RPMI7951 (cell line): ENCODE measurements at places on chromosomes 12 and 14.

DNA sequence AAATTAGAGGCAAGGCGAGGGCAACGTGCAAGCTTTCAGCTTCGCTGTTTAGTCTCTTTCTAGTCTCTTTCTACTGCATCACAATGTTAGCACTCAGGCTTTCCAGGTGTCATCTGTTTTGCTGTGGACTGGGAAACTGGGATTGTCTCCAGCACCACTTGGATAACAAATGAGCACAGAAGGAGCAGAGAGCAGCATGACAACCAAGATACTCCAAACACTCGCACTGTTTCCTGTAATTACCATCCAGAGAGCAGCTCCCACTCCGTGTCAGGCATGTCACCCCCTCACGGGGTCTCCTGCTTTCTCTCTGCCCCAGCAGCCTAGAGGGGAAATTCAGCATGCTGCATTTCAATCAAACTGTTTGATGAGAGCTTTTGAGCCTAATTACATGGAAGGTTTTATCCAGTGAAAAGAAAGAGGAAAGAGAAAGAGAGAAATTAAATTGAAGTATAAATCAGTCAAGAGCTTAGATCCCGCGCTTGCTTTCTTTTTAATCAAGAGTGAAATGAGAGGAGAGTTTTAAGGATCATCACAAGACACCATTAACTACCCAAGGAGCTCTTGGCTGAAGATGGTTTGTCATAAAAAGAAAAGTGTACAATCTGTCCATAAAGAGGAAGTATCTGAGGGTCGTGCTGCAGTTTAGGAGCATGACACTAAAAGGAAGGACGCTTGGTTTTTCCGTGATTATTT is 917.7 kb downstream of the DIO2 start:
- DNase-seq = no peak

GRCh38 chr14:104221071-104221625 is 82.8 kb downstream of the KIF26A start:
- no peak for DNase-seq

- DNase-seq = no peak
Measured at GRCh38 chr12:83827860-83828259, 1084.7 kb downstream of the SLC6A15 start.

DNA sequence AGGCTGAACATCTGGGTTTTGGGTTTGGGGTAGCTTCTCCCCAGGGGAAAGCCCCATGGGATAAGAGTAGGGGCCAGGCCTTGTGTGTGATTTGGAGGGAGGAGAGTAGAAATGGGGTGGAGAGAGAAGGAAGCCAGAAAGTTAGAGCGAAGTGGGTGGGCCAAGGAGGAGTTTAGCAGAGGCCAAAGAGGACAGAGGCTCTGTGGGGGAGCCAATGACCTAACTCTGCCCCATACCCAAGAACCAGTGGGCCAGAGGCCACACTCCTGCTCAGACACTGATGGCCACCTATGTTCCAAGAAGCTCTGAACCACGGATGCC is 9.3 kb downstream of the ZNF385A start:
- no peak for DNase-seq

GRCh38 chr12:16622338-16622737 is 16.4 kb upstream of the LMO3 start:
- no peak for DNase-seq

DNA sequence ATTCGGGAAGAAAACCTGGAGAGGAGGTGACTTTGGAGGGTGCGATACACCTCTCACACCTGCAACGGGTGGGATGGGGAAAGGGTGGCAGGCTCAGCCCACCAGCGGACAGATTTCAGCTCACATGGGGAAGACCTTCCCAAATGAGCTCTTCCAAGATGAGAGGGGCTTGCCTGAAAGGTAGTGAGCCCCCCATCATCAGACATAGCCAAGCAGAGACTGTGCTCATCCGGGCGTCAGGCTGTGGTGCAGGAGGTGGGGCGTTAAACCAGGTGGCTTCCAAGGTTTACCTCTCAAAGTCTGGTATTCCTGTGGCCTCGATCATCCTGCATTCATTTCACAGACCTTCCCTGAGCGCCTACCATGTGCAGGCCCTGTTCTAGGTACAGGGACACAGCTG is 105.4 kb upstream of the FKBP4 start:
- no peak for DNase-seq

GRCh38 chr14:32947792-32948191 is 9.1 kb downstream of the NPAS3 start:
- no peak for DNase-seq

GRCh38 chr14:30971586-30971985 is 53.9 kb upstream of the AP4S1 start:
- no peak for DNase-seq
